GM13977 (cell line): ENCODE measurements at places on chromosomes 11 and 22.

- DNase-seq: no peak
Observed at GRCh38 chr11:4134806-4135205, 40.2 kb downstream of the RRM1 start.

DNA sequence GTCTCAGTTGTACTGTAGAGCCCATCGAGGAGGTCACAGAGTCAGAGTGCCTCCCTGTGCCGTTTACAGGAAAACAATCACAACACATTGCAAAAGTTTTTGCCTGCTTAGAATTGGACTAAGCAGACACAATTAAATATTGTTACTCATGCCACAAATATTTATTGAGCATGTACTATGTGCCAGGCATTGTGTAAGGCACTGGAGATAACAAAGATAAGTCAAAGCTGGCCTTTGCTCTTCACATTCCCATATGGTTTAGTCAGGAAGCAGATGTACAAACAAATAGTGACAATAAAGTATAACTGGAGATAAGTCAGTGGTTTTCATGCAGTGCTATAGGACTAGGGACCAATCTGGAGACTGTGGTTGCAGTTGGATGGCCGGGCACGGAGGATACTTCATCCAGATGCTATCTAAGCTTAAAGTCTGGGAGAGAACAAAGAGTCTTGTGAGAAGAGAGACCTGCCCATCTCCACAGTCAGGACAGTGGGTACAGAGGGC is 550.7 kb downstream of the INSC start:
- DNase-seq: no peak

GRCh38 chr11:40160418-40160817 is 1299.0 kb downstream of the LRRC4C start:
- no peak for DNase-seq

GRCh38 chr11:114157476-114158050 is 98.1 kb downstream of the ZBTB16 start:
- no peak for DNase-seq

DNA sequence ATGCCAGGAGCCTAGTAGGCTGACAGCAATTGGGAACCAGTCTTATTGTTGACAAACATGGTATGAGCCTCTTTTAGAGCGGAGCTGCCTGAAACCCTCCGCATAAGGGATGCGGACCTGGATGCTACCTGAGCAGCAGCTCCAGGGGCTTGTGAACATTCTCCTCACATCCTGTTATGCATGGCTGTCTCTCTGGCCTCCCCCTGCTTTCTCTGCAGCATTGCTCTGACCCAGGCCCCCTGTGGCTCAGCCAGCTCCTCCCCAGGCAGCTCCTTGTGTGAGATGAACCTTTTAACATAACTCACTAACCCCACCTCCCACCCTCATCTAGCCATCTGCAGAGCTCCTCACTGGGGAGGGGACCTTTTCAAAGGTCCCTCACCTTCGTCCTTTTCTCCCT is 6.0 kb downstream of the BMAL1 start:
- DNase-seq: no peak

- DNase-seq: no peak
Observed at GRCh38 chr11:61713906-61714305, 33.7 kb downstream of the DAGLA start.

GRCh38 chr22:20437613-20438426 is at the start of gene SCARF2:
Gene SCARF2, minus strand, starts transcription at chr22:20437825. Its CDS starts 71 bp downstream, at chr22:20437754.
- DNase-seq: peak; percentile 61

GRCh38 chr11:113888848-113889247 is 13.5 kb upstream of the USP28 start:
- DNase-seq: no peak

DNA sequence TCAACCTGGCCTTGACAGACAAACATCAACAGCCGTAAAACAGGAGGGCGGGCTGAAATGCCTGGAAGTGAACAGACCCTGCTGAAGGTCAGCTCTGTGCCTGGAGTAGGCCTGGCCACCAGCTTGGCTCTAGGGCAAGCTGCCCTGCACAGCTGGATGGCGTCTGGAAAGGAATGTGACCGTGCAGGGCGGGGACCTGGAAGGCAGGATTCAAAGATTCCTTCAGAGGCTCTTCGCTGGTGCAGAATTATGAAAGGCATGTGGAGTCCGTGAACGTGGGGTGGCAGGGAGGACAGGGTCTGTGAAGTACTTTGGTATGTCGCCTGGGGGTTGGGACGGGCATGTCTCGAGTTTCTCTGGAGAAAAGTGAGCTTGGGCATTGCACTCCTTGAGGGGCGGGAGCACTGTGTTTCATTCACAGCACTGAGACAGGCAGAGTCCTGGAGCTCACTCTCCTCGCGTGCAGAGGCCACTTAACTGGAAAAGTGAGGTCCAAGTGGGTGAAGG is 1.5 kb downstream of the EHD1 start:
- no peak for DNase-seq

DNA sequence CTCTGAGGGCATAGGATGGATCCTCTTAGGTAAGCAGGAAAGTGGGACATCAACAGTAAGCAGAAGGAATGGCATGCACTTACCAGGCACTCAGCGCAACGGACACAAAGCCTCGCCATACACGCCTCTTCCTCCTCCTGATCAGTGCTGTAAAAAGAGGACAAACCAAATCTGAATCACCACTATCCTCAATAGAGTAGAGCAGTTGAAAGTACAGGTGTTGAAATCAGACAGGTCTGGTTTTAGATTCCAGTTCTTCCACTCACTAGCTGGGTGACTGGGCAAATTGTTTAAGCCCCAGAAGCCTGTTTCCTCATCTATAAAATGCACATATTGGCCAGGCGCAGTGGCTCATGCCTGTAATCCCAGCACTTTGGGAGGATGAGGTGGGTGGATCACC is 8.6 kb upstream of the JAML start:
- DNase-seq: no peak

- DNase-seq: peak; percentile 34
Observed at GRCh38 chr11:33329705-33330329, 72.6 kb downstream of the HIPK3 start.

- no peak for DNase-seq
Observed at GRCh38 chr11:10414181-10414580, 40.9 kb upstream of the AMPD3 start.

DNA sequence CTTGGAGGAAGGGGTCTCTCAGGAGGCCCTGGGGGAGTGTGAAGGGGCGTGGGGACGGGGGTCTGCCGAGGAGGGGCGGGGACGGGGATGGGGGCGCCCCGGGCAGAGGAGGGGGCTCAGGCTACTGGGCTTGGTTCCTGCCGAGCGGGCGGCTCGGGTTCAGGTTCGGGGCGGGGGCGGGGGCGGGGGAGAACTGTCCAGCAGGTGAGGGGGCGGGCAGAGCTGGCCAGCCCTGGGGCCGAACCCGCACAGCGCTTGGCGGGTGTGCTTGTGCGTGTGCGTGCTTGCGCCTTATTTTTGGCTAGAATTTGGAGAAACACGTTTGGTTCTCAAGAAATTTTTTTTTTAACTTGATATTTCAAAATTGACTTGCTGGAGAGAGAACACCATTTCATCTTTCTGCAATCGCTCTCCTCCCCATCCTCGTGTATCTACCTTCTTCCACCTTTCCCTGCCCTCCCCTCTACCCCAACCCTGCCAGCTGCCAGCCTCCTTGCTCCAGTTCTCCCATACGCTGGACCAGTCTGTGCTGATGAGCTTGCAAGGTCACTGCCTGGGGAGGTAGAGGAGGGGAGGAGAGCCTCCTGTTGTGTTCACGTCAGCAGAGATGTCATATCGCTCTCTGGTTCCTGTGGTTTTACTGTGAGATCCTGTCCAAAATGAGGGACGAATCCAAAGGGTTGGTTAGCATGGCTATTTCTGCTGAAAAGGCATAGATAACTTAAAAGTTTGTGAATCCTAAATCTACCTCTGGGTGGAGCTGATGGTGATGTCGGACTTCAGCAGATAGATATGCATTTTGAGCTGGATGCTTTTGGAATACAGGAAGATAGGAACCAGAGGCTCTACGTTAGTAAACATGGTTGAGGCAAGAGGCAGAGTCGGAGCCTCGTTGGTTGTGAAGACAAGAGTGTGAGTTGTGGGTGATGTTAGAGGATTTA is 668 bp downstream of the MADD start:
- peak; percentile 43 for DNase-seq

- DNase-seq: no peak
Observed at GRCh38 chr11:106087815-106088435, 10.5 kb downstream of the AASDHPPT start.

GRCh38 chr11:5224538-5225479 is 2.1 kb downstream of the HBB start:
- DNase-seq: no peak

DNA sequence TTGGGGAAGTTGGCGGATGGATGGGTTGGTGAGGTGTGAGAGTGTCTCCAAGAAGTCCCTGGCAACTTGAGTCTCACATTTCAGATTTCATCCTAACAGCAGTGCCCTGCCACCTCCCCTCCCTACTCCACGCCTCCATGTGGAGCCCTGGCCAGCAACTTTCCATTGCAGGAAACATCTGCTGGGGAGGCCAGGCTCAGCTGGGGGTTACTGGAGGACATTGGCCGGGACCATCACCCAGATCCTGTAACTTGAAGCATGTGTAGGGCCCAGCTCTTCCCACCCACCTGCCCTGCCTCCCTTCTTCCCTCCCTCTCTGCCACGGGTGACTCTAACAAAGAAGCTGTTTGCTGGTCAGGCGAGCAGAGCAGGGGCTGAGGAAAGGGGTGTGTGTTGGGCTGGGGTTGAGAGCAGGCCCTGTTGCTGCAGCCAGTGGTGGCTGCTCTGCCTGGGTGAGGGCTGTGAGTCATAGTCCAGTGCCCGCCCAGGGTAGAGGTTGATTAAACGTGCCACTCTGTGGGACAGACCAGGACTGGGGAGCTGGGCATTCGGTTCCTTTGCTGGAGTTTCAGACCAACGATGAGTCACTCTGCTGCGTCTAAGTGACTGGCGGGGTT is 64.0 kb downstream of the SCN3B start:
- DNase-seq: no peak

DNA sequence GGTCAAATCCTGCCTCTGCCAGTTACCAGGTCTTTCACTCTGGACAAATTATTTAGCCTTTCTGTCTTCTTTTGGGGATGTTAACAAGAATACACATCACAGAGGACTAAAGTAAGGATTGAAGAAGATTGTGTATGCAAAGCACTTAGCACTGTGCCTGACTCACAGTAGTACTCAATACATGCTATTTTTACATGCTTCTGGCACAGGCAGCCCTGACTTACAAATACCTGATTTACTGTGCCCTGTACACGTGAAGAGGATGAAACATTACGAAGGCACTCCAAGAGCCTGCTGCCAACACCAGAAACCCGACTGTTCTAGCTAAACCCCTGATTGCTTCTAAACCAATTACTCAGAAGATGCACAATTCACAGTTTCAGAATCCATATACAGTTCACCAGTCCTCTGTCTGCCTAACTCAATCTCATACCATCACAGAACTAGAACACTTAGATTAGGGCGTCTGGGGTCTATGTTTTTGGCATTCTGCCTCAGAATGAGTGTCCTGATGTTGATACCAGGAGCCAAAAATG is 300.9 kb upstream of the DDI1 start:
- DNase-seq: no peak

DNA sequence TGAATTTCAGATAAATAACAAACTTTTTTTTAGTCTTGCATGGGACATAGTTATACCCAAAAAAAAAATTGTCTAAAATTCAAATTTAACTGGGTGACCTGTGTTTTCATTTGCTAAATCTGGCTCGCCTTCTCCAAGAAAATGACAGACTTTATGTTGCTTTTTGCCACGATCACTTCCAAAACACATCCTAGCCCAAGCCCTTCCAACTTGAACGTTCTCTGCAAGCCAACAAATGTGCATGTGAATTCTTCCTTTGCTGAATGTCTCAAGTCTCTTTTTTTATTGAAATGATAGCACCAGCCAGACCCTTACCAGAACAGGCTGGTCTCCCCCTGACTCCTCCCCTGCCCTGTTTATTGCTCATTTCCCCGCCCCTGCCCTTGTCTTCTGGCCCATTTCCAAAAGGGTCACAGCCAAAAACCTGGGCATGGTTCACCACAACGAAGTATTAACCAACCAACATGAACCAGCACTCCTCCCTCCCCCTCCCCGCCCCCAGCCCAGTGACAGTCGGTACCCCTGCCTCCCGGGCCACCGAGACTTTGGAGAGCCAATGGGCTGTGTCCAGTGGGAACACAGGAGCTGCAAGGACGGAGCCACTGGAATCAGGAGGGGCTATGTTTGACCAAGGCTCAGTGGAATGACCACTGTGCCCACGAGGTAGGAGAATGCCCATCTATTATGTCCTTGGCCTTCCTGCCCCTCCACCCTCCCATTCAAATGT is 63.2 kb downstream of the BTG4 start:
- DNase-seq: no peak

GRCh38 chr11:120132645-120133185 is 5.2 kb downstream of the TRIM29 start:
- DNase-seq: no peak

DNA sequence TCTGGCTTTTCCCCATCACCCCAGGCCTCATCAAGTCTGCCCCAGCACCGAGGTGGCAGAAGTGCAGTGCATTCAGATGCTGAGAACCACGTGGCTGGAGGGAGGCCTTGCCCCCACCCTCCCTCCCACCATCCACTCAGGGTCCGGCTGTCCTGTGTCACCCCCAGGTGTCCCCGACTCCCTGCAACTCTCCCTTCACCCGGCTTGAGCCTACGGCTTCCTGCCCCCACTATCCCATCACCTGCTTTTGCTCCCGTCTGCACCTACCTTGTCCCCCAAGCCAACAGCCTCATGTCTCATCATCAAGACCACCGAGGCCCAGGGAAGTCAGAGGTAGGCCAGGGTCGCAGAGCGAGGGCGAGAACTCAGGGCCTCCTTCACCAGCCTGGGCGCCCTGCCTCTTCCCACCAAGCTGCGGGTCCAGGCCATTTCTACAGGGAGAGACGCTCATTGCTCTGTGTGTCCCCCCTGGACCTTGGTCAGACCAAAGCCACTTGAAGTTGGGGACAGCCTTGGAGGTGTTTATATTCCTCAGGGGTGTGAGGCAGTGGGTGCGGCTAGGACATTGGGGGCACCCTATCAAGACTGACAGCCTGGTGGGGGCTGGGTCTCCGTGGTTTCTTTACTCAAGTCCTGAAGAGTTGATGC is 66.2 kb upstream of the CCND1 start:
- no peak for DNase-seq

- no peak for DNase-seq
Observed at GRCh38 chr22:30397656-30398635, 1.1 kb downstream of the SEC14L2 start.

DNA sequence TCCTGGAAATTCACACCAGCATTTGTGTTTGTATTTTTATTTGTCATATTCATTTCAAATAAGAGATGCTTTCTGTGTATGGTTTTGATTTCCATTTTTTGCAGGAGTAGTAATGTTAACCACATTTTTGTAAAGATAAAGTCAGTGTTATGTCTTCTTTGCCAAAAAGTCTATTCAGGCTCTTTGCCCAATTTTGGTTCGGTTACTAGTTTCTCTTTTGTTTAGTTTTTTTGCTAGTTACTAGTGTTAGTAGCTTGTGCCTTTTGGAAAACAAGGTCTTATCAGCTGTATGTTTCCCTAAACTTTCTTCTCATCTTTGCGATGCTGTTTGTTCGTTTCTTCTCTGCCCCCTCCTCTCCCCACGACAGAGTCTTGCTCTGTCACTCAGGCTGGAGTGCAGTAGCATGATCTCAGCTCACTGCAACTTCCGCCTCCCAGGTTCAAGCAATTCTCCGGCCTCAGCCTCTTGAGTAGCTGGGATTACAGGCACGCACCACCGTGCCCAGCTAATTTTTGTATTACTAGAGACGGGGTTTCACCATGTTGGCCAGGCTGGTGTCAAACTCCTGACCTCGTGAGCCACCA is 112.3 kb upstream of the GRK3 start:
- DNase-seq: no peak
